Renal cortex interstitium (tissue), 15 donors: ENCODE measurements at places on chromosomes 6 and 20.
A peak's percentile ranks its signal among the peaks of the same experiment; 100 is the strongest.

DNA sequence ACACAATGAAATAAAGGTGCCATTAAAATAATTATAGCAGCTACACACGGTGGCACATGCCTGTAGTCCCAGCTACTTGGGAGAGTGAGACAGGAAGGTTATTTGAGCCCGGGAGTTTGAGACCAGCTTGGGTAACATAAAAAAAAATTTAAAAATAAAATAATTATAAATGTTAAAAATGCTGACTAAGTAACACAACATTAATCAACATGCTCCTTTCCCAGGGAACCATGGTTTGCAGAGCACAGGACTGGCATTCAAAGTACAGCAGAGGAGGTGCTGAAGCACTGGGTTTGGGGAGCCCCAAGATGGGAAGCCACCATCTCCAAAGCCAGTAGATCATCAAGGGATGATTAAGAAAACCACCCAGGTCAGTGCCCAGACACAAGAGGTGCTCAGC lies 51.9 kb downstream of the NFATC2 start:
- DNase-seq: no peak

DNA sequence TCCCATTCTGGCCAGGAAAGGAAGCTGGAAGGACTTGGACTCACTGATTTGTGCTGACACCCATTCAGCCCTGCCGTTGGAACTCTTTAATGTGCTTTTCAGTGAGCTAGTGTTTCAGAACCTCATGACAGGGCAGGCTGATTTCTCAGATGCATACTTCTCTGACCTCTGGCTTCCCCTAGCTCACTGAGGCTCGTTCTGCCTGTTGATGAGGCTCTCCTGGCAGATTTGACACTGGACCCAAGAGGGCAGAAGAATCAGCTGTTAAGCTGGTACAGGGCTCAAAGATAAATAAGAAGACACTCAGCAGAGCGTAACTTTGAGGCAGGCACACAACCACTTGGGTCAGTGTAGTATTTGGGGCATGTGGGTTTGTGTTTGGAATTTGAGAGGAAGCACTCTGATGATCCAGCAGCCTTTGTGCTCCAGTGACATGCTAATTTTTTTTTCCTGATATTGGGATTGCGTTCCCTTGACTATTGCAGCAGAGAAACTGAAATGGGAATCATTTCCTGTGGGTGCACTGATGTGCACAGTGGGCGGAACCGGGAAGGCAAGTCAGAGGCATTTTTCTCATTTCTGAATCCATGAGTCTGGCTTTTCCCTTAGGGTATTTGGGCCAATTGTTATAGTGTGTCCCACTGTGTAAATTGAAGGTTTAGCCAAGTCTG lies 80.2 kb downstream of the CARMIL1 start:
- DNase-seq: no peak

- DNase-seq: no peak
These were observed 15.2 kb downstream of the TFEB start for GRCh38 chr6:41720262-41720620.

GRCh38 chr6:146154197-146154596 lies 125.3 kb downstream of the GRM1 start:
- DNase-seq: no peak

DNA sequence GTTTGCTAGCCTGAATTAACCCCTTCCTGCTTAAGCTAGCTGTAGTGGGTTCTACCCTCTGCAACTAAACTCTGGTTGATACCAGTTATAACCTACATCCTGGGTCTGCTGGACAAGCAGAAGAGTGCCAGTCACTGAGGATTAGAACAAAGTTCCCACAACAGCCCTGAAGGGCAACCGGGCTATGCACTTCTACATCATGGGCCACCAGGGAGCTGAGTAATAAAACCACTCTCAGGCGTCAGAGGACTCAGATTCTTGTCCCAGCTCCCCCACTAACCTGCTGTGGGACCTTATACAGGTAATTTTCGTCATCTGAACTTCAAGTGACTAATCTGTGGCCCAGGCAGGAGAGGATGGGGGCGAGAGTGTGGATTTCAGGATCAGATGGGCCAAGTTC lies 56.8 kb downstream of the EYA2 start:
- DNase-seq: no peak

GRCh38 chr6:149060985-149061760 lies 256.3 kb upstream of the TAB2 start:
- no peak for DNase-seq

DNA sequence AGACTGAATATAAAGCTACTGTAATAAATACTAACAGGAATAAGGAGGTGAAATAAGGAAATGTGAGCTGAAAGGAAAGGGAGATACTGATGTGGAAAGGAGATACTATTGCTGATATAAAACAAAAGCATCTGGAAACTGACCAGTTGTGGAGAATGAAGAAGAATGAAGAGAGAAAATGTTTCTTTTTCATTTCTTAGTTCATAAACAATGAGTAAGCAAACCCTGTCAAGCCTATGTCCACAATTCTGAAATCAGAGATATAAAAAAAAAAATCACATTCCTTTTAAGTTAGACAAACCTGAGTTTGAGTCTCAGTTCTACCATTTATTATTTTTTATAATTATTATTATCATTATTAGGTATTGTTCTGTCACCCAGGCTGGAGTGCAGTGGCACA lies 121.6 kb upstream of the GJE1 start:
- no peak for DNase-seq

- DNase-seq: no peak
These were observed 513.5 kb upstream of the JARID2 start for GRCh38 chr6:14732226-14732843.

- no peak for DNase-seq
These were observed 32.6 kb downstream of the KCNK5 start for GRCh38 chr6:39196673-39197091.

GRCh38 chr20:41035207-41035606 lies 6.6 kb downstream of the TOP1 start:
- no peak for DNase-seq

DNA sequence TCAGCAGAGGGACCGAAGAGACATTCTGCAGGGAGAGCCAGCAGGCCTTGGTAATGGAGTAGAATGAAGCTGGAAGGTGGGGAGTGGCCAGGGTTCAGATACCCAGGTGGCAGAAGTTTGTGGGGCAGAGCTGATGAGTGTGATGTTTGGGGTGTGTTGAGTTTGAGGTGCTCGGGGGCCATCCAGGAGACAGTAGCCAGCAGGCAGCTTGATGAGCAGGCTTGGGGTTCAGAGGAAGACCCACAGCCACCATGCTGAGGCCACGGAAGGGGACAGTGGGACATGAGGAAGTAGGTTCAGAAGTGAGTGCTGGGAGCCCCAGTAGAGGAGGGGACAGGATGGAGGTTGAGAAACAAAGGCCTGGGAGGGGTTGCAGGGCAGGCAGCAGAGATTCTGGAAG lies 11.1 kb upstream of the FOXS1 start:
- DNase-seq: no peak

- no peak for DNase-seq
These were observed 25.5 kb upstream of the ADTRP start for GRCh38 chr6:11804135-11804534.

DNA sequence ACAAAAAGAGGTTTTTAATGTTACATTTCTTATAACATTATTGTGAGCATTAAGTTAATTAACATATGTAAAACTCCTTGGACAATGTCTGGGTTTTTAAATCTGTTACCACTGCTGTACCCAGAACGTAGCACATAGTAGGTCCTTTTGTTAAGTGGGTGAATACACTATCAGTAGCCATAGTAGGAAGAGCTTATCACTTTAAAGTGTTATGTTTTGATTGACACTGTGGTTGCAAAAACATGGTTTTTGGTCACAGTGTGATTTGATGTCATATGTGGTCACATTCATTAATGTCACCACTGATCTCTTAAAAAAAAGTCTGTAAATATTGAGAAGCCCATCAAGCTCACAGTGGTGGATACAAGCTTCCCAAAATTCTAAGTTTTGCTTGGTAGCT lies 160.7 kb downstream of the PLCB1 start:
- DNase-seq: no peak

DNA sequence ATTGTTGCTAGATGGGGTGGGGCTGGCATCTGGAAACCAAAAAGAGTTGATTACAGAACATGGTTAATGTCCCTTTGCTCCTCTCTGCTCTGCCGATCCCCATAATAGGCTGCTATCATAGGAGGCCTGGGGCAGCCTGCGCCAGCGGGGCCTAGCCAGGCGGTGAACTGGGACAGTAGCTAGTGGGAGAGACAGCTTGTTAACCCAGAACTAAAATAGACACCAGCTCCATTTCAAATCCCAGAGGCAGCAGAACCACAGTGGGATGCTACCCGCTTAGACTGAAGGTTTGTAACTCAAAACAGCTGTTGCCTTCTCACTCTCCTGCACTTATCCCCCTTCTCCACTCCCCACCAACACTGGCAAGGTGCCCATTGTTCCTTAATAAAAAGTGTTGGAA lies 98.5 kb downstream of the SSR1 start:
- no peak for DNase-seq

GRCh38 chr6:154732538-154733182 lies 556 bp upstream of the SCAF8 start:
- peak; percentile 39 for DNase-seq

DNA sequence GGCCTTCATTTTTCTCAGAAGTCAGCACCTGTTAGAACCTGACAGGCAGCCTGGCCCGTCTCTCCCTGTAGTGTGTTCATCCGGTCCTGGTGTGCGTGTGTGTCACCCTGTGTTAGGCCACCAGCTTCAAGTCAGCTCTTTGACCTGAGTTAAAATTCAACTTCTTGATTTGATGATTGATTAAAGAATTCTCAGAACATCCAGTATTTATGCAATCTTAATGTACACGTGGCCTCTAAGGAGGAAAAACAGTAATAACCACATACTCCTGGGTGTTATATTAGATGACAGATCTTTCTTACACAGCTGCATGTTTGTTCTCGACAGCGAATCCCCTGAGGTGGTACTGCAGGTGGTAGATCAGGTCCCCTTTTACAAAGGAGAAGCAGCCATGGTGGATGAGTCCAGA lies 19.1 kb upstream of the TMEM217 start:
- no peak for DNase-seq

DNA sequence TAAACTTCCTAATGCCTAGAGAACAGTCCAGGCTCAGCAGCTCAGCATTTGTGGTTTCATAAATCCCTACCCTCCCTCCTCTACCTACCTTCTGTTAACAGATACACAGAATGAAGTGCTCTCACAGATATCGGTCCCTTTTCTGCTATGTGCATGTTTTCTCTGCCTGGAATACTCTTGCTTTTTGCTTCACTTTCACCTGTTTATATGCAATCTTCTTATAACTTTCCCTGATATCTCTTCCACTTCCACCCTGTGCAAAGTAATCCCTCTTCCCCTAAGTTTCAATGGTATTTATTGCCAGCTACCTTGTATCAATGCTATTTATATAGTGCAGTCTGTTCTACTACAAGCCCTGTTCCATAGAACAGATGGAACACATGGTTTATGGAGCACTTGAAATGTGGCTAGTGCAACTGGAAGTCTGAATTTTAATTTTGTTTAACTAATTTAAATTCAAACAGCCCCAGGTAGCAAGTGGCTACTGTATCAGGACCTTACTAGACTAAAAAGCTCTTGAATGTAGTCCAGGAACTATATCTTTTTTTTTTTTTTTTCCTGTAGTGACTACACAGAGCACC lies 3.1 kb upstream of the TAB2 start:
- DNase-seq: no peak

- DNase-seq: no peak
These were observed 293.8 kb downstream of the FRK start for GRCh38 chr6:115766745-115767462.

DNA sequence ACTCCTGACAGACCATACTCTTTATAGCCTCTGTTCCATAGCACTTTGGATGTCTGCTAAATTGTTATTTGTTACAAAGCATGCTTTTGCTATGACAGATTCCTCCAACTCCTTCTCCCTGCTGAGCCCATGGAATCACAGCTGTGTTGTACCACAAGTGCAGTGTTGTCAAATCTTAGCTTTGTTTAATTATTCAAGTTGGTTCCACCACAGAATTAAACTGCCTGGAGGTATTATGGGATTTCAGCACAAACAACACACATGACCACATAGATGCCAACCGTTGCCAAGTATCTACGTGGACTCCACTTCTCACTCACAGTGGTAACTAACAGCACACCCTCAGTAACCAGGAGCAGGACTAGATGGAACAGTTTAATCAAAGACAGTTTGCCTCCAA lies 32.7 kb upstream of the MARCKS start:
- DNase-seq: no peak

DNA sequence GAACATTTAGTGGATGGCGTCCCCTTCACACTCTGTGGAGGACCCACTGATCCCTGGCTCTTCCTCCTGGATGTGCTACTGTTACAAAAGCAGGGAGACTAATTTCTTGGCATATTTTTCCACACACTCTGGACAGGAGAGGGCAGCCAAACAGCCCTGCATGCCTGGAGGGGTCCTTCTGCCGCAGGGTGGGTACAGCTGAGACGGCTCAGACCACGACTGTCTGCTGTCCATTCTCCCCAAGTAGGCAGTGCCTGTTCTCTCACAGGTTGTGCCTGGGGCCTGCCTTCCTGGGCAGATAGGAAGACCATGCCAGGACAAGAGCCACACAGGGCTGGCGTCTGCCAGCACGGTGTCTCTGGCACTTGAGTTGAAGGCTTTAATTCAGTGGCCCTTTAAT lies 260.1 kb downstream of the FOXC1 start:
- DNase-seq: no peak

DNA sequence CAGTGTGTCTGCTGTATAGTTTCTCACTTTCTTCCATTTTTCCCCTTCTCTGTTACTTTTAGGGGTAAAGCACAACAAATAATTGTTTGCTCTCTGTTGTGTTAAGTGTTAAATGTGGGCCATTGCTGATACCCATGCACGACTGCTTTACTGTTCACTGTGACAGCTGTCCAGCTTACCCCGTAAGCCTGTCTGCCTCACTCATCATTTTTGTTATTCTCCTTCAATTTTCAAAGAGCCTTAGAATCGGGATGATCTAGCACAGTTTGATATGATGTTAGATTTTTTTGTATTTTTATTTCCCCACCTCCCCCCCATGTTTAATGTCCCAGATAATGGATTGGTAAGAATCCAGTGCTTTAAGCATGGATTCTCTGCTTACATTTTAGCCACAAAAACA lies 41.2 kb upstream of the MLIP start:
- no peak for DNase-seq

DNA sequence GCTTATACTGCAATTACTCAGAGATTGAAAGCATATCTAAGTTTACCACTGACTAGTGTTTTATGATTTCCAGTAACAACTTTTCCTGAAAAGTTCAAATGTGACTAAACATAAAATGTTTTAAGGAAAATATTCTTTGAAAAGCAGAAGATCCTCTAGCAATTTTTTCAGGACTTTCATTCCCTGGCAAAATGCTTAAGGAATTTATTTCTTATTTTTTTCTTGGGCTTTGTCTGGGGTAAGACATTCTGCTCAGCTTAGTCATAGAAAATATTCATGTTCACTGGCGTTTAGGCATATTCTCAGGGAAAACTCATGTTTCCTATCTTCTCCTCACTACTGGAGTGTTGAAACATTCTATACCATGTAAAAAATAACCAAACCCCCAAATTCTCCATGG lies 235.3 kb upstream of the CEP162 start:
- no peak for DNase-seq

- DNase-seq: no peak
These were observed 402.5 kb downstream of the PRKN start for GRCh38 chr6:162325051-162325450.

GRCh38 chr6:35503534-35503933 lies 6.7 kb upstream of the TEAD3 start:
- no peak for DNase-seq
